ENCODE measurements at places on chromosomes 3 and 15.

DNA sequence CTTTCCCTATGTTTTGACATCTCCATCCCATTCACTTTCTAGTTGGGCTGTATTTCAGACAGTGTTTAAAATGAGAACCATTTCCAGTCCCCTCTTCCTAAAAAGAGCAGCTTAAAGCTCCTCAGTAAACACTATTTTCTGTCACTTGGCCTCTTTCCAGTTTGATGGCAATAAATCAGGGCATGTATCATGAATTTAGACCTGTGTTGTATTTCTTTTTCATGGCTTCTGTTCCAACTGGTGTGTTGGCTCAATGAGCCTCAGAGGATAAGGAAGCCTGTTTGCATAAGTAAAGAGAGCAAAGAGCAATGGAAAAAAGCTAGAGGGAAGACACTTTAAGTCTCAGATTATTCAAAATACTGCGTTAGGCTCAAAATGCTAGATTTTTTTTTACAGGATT, 7.2 kb downstream of the CCDC80 start:
- DNase-seq, result no peak

DNA sequence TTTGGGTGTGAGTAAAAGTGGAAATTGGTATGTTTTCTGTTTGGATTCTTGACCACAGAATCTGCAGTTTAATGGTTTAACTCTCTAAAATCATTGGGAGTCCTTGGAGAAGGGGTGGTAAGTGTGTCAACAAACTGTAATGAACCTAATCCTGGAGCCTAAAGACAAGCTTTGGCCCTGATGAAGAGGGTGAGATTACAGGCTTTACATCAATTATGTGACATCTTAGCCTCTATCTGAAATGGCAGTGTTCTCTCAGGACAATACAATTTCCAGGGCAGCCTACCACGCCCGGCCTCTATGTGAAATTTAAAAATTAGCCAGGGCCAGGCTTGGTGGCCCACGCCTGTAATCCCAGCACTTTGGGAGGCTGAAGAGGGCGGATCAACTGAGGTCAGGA, 4.3 kb upstream of the PKM start:
- DNase-seq, result no peak

GRCh38 chr3:169999433-169999832, 32.8 kb downstream of the SEC62 start:
- DNase-seq, result no peak

DNA sequence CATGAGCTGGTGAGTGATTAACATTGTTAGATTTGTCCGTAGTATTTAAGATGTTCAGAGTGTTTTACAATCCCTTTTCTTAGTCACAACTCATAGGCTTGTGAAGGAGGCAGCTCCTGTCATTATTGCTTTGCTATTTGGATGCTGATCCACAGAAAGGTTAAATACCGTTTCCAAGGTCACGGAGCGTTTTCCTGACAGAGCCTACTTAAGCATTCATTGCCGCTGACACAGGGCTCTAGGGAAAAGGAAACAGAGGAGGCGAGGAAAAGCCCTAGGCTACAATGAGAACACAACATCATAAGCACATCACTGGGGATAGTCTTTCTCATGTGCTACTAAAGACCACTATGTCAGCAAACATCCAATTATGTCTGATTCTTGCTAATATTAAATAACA, 38.5 kb upstream of the CPB1 start:
- no peak for DNase-seq

DNA sequence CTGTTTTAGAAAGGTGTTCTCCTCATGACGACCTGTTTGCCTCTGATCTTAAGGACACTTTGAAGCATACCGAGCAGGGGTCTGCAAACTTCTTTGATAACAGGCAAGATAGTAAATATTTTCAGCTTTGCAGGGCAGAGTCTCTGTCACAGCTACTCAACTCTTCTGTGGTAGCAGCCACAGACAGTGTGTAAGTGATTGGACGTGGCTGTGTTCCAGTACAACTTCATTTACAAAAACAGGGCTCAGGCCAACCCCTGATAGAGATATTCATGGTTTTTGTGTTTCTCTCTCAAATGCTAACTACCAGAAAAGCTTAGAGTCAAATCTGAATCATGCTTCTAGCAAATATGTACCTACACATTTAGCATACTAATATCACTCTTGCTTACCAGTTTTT, 51.5 kb downstream of the TGFBR2 start:
- no peak for DNase-seq

DNA sequence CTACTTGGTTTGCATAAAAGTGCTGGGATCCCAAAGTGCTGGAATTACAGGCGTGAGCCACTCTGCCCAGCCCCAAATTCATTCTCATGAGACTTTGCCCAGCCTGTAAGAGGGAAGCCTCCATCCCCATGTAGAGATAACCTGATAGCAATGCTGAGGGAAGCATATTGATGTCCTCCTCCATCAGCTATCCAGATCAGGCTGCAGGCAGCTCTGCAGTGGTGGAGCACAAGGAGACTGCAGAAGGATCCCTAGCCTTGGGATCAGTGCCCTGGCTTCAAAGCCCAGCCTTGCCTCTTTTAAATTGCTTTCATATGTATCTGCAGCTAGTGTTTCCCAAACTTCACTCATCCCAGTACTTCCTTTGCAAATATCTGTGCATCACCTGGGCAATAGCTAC, 32.7 kb downstream of the MECOM start:
- DNase-seq, result no peak

DNA sequence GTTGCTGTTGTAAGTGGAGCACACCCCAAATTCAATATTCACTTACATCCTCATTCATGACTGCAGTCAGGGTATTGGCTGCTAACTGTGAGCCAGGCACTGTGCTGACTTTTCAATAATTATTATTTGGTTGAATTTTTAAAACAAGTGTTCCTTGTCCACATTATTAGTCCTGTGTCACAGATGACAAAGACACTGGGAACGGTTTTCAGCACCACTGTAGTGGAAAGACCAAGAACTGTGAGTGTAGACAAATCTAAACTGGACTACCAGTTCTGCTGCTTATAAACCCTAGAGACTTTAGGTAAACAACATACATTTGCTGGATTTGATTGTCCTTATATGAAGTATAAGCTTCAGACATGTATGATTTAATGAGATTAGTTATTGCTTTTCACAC, 197.7 kb upstream of the ROBO2 start:
- no peak for DNase-seq

GRCh38 chr3:156429125-156429524, 125.8 kb downstream of the SSR3 start:
- DNase-seq, result no peak

- no peak for DNase-seq
Observed at GRCh38 chr3:126401611-126402160, 7.0 kb downstream of the CFAP100 start.

DNA sequence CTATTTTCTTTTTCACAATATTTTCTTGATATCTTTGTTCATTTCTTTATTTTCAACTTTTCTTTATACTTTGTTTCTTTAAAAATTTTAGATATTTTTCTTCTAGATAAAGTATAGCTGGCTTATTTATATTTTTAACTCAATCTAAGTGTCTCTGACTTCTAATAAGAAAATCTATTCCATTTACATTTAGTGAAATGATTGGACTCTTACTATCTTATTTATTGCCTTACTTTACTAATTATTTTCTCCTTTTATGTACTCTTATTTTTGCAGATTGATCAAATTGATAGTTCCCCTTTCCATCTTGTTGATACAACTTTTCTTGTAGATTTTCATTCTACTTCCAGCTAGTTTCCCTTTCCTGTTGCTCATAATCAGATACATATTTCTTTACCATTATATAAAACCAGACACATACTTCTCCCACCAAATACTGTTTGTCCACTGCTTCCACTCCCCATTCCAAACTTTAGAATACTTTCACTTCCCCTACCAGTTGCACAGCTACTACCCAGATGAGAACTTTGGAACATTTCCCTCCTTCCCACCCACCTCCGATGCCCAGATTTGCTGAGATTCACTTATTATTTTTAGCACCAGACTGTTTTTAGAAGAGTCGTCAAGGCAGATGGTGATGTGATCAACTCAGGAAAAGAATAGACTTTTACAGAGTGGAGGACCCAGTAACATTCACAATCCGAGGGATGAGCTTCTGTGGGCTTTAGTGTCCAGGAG, 151.5 kb downstream of the LIPC start:
- no peak for DNase-seq

DNA sequence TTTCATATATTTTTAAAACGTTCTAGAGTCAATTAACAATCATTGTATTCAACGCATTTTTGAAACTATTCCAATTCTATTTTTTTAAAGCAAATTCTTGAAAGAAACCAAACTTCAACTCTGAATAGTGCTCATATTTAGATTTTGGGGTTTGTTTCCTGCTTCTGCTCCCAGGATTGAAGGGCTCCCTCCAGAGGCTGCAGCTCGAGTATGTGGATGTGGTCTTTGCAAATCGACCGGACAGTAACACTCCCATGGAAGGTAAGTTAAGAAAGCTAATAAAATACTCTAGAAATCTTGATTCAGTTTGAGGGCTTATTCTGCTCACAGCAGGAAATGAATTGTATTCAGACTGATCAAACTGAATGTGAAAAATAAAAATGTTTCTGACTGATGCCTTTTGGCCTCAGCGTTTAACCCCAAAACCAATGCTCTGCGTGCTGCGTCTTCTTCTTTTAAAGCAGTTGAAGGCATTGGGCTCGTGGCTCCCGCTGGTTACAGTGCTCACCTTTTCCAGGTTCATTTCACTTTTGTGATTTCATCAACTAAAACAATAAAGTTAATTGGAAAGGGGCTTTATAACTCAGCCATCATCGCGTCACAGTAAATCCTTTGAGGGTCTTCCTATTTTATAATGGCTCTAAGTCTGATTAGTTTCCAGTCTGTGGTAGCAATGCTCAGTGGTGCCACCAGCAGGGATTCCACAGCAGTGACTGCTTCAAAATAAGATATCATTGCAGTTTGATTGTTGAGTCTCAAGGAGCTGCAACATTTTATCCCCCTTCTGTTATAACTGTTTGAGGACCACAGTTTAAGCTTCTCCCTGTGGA, 80.1 kb downstream of the SSR3 start:
- DNase-seq, result no peak

DNA sequence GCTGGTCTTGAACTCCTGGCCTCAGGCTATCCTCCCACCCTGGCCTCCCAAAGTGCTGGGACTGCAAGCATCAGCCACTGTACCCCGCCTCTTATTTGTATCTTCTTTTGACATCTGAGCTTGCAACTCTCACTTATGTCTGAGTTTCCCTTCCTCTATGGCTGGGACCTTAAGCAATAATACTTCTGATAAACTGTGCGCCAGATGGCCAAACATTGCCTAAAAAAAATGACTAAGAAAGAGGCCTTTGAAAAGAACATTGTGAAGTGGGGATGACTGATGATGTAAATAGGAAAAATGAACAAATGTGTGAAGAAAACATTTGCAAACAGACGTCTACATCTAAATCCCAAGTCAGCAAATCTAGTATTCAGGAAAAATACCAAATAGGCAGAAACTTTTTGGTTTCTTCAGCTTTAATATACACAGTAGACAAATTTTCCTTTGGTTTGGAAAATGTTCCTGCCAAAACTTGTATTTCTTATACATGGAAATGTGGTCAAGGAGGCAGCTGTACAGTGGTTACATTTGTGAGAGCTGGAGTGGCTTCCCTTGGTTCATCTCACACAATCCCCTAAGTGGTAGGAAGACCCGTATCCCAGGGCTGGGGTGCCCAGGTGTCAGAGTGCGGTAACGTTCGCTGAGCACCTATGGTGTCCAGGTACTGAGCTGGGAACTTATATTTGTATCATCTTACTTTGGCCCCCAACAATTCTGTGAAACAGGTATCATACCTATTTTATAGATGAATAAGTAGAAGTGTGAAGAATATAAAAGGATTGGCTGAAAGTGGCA, 11.6 kb upstream of the TFRC start:
- DNase-seq, result no peak

- no peak for DNase-seq
Observed at GRCh38 chr3:101633186-101633585, 43.7 kb downstream of the ZBTB11 start.

- DNase-seq, result no peak
Observed at GRCh38 chr15:90159213-90159612, 41.9 kb upstream of the SEMA4B start.

GRCh38 chr3:23895181-23895580, 21.6 kb downstream of the NKIRAS1 start:
- no peak for DNase-seq

DNA sequence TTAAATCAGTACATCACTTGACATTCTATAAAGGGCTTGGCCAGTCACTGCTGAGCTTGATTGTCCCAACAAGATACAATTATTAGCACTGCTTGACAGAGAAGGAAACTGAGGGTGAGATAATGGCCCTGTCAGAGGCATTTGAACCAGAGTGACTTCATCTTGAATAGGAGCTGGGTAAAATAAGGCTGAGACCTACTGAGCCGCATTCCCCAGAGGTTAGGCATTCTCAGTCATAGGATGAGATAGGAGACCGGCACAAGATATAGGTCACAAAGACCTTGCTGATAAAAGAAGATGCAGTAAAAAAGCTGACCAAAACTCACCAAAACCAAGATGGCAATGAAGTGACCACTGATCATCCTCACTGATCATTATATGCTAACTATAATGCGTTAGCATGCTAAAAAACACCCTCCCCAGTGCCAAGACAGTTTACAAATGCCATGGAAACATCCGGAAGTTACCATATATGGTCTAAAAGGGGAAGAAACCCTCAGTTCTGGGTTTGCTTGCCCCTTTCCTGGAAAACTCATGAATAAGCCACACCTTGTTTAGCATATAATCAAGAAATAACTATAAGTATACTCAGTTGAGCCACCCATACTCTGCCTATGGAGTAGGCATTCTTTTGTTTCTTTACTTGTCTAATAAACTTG, 239.1 kb upstream of the SETMAR start:
- no peak for DNase-seq

DNA sequence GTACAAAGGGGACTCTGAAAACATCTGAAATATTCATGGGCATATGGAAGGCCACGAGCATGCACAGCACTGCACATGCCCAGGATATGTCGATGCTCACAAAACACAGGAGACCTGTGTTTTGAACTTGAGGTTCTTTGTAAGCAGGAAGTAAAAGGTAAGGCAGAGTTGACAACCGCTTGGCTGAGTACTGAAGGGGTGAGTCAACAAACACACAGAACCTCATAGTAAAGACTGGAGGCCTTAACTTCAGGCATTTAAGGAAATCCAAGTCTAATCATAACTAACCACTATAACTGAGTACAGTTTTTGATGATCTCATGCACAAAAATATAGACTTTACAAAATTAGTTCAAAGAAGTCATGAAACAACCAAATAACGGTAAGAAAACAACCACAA, 80.6 kb downstream of the MYO9A start:
- no peak for DNase-seq

GRCh38 chr3:183008800-183009199, 28.5 kb upstream of the DCUN1D1 start:
- no peak for DNase-seq

GRCh38 chr3:16428612-16429011, 84.9 kb downstream of the RFTN1 start:
- no peak for DNase-seq

DNA sequence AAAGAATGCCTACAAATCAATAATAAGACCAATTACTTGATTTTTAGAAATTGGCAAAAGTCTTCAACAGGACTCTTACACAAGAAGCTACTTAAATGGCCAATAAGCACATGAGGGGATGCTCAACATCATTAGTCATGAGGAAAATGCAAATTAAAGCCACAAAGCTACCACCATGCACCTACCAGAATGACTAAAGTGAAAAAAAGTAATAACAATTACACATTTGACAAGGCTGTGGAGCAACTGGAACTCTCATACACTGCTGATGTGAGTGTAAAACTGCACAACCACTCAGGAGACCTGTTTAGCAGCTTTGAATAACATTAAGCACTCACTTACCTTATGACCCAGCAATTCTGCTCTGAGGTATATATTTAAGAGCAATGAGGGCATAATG, 68.4 kb downstream of the PPCDC start:
- no peak for DNase-seq
